ENCODE measurements at places on chromosomes 7 and 10. TPM values are rescaled to one million over a fixed set of nuclear protein-coding genes. Genes with fewer than 3 reads are reported as not detected.

- DNase-seq: peak; percentile 57
Measured at GRCh38 chr7:44145969-44146911, 5.1 kb upstream of the MYL7 start.

DNA sequence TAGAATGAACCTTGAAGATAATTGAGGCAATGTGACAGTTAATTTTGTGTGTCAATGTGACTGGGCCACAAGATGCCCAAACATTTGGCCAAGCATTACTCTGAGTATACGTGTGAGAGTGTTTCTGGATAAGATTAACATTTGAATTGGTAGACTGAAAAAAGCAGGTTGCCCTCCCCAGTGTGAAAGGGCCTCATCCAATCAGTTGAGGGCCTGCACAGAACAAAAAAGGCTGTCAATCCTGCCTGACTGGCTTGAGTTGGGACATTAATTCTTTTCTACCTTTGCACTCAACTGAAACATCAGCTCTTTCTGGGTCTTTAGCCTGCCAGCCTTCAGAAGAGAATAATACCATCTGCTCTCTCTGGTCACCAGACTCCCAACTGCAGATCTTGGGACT is 56.6 kb upstream of the PDE1C start:
- no peak for DNase-seq

- no peak for DNase-seq
Measured at GRCh38 chr10:97960269-97961056, 70.0 kb downstream of the CRTAC1 start.

DNA sequence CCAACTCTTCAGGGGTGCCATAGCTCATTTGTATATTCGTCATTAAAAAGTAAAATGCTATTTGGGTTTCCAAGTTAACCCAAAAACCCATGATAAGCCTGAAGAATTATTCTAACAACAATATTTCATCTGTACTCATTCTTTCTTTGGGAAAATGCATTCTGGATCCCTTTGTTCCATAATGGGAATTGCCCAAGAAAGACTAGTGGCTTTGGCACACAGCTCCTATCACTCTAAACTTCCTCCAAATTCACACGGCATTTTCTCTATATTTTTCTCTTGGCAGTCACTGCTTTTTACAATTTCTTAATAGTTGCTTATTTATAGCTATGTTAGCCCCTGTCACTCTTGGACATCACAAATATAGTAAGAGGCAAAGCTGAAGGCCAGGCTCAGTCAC is 29.1 kb downstream of the CHCHD3 start:
- DNase-seq: no peak

DNA sequence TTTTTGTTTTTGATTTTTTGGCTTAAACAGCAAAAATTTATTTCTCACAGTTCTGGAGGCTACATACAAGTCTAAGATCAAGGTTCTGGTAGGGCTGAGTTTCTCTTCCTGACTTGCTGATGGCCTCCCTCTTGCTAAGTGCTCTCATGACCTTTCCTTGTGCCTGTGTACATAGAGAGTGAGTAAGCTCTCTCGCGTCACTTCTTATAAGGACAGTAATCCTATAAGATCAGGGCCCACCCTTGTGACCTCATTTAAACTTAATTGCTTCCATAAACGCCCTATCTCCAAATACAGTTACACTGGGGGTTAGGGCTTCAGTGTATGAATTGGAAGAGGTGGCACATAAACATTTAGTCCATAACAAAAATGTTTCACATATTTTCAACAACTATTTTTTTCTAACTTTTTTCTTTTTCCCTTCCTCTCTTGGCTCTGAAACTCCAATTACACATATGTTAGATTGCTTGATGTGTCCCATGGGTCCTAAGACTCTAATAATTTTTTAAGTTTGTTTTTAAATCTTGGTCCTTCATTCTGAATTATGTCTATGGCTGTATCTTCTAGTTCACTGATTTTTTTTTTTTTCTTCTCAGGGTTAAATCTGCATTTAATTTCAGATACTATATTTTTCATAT is 149.8 kb downstream of the HBP1 start:
- peak; percentile 25 for DNase-seq

GRCh38 chr10:63664341-63664885 is 143.2 kb downstream of the REEP3 start:
- no peak for DNase-seq

GRCh38 chr7:28785041-28785995 is 172.8 kb downstream of the TRIL start:
- no peak for DNase-seq

DNA sequence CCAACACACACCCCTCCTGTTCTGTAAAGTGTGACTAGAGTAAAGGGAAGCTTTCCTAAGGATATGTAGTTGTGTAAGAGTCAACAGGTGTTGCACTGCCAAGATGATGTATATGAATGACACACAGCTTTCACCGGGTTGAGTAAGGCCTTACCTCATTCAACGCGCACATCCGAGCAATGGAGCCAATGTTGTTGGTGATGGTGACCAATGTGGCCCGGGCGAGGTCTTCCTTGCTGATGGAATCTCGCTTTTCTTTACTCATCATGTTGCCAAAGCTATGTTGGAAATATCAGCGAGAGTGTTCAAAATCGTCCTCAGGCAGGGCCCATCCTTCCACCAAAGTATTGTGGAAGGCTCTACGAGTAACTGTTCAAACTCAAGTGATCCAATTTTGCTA is 52.0 kb downstream of the PANK1 start:
- DNase-seq: no peak

GRCh38 chr7:37705976-37706375 is 22.4 kb downstream of the GPR141 start:
- DNase-seq: no peak

GRCh38 chr10:64115471-64115870 is 594.3 kb downstream of the REEP3 start:
- no peak for DNase-seq

GRCh38 chr10:1149793-1150637 is 93.8 kb downstream of the WDR37 start:
- DNase-seq: no peak

DNA sequence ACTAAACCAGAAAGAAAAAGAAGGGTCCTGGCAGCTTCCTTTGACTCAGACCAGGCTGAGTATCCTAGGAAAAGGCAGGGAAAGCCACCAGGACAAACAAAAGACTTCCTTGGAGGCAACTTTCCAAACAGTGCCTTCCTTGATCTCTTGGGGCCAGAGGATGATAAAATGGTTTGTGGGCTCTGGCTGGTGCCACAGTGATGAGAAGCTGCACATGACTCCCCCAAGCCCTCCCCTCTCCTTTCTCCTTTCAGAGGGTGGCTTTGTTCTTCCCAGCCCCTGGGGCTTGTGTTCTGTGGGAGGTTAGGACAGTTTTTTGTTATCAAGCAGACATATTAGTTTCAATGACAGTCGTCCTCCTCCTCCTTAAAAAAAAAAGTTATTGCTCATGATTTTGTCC is 183.2 kb downstream of the SEM1 start:
- no peak for DNase-seq

- no peak for DNase-seq
Measured at GRCh38 chr7:8184221-8184620, 77.7 kb downstream of the ICA1 start.

DNA sequence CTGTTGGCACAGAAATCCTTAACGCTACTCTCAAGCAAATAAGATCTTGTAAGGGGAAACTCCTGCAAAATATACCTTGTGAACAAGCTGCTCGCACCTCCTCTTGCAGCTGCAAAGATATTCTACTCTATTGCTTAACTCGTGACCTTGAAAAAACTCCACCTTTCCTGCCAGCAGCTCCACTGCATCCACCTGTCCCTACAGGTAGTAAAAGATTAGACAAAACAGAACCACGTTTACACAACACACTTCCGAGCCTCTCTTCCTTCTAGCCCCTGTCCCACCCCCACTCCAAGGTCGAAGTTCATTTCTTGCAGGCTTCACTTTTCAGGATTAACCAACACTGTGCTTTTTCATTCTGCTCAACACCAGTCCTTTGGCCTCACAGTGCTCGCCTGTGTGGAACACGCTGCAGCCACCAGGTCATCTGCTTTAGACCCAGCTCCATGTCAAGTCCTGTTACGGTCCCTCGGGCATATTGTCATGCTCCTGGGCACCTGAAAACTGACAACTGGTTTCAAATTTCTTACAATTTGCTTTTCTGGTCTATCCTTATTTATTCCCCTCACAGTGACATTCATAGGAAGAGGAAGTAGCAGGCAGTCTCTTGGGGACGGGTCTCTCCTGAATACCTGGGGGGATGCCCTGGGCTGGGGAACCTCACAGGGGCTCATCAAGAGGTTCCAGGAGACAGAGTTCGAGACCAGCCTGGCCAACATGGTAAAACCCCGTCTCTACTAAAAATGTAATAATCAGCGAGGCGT is 165.8 kb upstream of the KLF14 start:
- no peak for DNase-seq

The CALHM1 gene
- not detected for polyA plus RNA-seq

The PON1 gene
- 0.35 TPM for polyA plus RNA-seq

The CADPS2 gene
- polyA plus RNA-seq: not detected

The HMX2 gene
- not detected for polyA plus RNA-seq

The CARD11 gene
- not detected for polyA plus RNA-seq

The BCAP29 gene
- 59.3 TPM for polyA plus RNA-seq

The SUN3 gene
- not detected for polyA plus RNA-seq

The HSPA14 gene
- 17.9 TPM for polyA plus RNA-seq

The CDC14C gene
- polyA plus RNA-seq: not detected

The DKK1 gene
- 0.70 TPM for polyA plus RNA-seq

The IFIT2 gene
- polyA plus RNA-seq: 7.6 TPM

The AGBL3 gene
- polyA plus RNA-seq: 2.3 TPM

The CHST3 gene
- 13.5 TPM for polyA plus RNA-seq

The BTAF1 gene
- polyA plus RNA-seq: 16.8 TPM
